ENCODE measurements at places on chromosomes 12 and 14.

DNA sequence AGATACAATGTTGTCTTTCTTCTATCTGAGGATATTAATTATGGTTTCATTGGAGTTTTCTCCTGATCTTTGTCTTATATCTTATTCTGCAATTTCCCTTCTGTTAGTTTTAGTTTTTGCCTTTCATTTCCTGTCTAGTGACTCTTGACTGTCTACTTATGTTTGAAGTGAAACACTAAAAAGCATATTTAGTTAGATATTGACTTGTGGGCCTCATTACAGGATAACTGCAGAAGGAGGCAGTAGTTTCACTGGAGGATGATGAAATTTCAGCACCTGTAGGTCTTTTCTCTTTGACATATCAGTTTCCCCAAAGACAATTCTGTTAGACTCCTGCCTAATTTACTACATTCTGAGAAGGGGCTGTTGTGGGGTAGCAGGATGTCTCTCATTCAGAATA is 97.5 kb upstream of the NEDD1 start:
- no peak for DNase-seq

GRCh38 chr12:619346-619745 is 43.9 kb downstream of the NINJ2 start:
- DNase-seq = no peak

DNA sequence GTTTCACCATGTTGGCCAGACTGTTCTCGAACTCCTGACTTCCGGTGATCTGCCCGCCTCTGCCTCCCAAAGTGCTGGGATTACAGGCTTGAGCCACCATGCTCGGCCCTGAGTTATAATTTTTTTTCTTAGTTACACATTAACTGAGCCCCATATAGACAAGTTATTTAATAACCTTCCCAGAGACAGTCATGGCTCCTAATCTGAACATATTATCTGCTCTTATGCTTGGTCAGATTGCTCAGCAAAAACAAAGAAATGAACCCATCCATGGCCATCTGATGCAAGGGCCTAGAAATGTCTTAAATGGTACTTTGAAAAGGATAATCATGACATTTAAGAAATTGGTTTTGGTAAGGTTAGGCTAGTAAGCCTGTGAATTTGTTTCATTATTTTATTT is 13.0 kb downstream of the SAMD15 start:
- DNase-seq = no peak

- no peak for DNase-seq
These were observed 12.3 kb downstream of the NR1H4 start for GRCh38 chr12:100485983-100486382.

GRCh38 chr12:46569826-46570439 is 197.4 kb upstream of the SLC38A2 start:
- no peak for DNase-seq

GRCh38 chr14:95727056-95727700 is 13.3 kb upstream of the TCL1A start:
- no peak for DNase-seq

DNA sequence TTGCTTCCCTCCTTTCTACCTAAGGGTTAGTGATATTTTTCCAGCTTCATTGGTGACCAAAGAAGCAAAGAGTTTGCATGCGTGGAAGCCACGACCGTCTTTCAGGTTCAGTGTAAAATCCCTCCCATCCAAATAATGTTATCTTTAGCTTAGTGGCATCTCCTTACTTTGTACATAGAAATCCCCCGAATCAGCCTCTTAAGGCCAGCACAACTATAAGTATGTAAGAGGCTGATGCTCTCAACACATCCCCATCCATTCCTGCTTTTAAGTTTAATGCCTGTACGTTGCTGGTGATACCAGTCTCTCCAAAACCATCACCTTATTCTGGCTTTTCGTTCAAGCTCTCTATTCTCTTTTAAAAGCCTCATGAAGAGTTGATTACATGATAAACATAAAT is 14.6 kb downstream of the CDKN1B start:
- DNase-seq = no peak

GRCh38 chr12:52580496-52580895 is 6.9 kb upstream of the KRT74 start:
- DNase-seq = no peak

GRCh38 chr14:57530571-57530970 is 36.9 kb upstream of the CCDC198 start:
- DNase-seq = no peak

DNA sequence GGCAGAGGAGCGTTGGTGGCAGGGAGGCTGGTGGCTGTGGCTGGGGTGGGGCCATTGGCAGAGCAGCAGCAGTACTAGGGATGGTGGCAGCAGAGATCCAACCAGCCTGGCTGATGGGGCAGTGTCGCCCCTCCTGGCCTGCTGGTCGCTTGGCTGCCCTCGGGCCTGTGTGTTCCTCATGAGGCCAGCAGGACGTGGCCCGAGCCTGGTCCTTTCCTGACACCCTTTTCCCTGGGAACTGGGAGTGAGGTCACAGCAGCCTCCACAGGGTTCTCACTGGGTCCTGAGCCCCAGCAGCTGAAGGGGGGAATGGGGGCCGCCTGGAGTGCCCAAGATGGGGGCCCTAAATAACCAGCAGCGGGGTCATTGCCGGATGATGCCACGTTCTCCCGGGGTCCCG is 46.1 kb downstream of the KIF26A start:
- no peak for DNase-seq

DNA sequence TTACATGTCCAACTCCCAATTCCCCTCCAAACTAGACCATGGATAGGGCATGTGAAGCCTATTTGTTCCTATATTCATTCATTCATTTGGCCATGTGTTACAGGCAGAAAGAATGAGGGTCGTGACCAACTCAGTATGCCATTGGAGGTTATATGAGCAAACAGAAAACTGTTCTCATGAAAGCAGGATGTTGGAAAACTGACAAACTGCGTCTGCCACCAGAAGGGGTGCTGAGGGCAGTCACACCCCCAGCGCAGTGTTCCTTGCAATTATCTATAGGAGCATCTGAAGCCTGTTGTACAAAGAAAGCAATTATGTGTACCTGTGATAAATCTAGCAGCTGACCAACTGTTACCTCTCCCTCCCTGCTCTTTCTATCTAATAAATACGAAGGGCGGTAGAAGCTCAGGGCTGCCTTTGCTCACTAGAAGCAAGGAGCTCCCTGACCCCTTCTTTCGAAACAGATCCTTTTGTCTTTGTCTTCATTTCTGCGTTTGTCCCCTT is 21.1 kb downstream of the ENTPD5 start:
- no peak for DNase-seq

GRCh38 chr12:91019455-91019854 is 14.7 kb upstream of the EPYC start:
- DNase-seq = no peak

DNA sequence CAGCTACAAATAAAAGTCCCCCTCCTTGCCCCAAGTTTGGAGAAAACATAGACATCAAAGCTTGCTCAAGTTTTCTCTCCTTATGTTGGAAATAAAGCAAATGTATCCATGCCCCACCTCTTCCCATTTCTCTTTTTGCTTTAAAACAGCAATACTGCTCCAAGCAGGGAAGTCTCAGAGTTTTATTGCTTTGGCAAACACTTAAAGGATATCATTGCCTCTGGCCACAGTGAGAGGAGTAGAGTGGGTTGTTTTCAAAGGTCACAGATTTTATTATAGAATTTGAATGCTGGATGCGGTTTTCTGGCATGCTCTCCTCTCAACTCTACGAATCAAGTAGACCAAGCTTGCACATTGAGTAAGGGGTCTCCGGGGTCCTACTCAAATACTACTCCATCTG is 149.7 kb downstream of the TTC7B start:
- no peak for DNase-seq

- DNase-seq = no peak
These were observed 520 bp downstream of the CSRP2 start for GRCh38 chr12:76878099-76878898.

DNA sequence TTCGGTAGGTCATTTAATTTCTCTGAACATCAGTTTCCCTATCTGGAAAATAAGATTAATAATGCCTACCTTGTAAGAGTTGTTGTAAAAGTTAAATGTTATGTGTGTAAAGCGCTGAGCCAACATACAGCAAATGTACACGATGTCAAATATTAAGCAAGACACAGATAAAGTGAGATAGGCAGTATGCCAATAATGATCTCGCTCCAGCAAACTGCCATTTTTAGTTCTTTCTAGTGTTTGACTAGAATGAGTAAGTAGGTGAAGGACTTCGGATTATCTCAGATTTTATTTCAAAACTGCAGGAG is 840 bp downstream of the DHRS7 start:
- no peak for DNase-seq

DNA sequence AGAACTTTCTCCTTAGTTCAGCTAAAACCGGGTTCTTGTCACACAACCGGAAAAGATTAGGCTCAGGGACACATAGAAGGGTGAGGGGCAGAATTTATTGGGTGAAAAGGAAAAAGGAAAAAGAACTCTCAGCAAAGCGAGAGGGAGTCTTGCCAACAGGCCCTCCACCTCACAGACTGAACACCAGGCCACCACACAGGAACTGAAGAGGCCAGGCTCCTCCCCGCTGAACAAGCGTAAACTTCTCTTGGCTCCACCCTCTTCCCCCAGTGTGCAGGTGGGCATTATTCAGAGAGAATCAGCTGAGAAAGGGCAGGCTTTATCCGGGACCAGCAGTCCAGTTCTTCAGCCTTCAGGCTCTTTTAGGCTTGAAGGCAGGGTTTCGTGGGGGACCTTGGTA is 125.6 kb upstream of the FGD4 start:
- no peak for DNase-seq

GRCh38 chr12:54222609-54223008 is 33.8 kb upstream of the SMUG1 start:
- DNase-seq = peak; percentile 89

DNA sequence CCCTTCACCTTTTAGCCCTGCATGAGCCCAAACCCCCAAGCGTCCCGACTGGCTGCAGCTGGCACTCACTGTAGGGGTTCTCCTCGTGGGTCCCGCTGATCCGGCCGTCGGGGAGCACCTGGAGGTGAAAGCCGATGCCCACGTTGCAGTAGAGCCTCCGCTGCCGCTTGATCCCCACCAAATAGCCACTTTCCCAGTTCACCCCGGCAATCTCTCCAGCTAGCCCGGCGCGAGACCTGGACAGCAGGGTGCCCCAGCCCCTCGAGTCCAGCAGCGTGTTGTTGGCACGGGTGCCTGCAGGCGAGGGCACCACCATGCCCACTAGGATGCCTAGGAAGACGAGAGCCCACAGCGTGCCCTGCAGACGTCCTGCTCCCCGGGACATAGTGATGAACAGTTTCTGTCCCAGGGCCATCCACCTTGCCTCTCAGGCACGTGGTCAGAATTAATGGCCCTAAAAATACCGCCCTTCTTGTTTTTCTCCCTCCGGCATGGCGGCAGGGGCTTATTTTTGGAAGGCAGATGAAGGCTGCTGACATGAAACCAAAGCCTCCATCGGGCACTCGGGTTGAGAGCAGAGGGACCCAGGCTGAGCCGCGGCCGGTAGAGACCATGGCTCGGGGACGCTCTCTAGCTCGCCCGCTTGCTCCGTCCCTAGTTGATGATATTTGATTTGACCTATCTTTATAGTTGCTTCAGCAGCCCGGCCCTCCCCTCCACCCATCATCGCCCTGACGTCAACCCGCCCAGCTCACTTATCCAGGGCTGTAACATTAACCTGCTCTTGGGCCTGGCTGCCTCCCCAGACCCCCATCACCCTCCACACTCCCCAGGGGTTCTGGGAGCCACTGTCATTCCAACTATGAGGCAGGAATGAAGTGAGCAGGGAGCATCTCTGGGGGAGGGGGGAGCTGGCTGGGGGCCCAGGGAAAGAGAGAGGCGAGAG is at the start of gene FGF6:
Gene FGF6, minus strand, starts transcription at position 660 of the 946 bp plus-strand sequence. Its CDS starts 245 bp downstream, at position 415.
- no peak for DNase-seq

- DNase-seq = no peak
These were observed 186.6 kb upstream of the PLEKHG7 start for GRCh38 chr12:92516277-92516600.

DNA sequence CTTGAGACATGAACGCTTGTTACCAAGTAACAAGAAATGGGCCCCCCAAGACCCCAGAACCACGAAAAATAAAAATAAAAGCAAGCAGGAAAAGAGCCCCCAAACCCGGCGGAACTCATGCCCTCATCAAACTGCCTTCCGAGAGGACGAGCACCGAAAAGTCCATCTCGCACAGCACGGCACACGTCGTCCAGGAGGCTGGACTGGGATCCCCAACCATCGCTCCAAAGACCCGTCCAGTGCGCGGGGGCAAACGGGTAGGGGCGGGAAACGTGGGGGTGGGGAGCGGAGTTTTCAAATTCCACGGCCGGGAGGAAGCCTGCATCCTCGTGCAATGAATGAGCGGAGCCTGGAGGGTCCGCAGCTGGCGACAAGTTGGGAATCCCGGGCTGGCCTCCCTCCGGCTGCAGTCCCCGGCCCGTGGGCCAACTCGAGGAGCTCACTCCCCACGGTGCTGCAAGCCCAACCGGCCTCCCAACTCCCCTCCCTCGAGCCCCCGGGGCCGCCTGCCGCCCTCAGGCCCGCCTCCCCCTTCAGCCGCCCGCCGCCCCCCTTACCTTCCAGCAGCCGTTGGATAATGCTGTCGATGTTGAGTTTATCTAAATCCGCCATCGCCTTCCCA is 484 bp downstream of the PPP1CC start:
- DNase-seq = no peak

DNA sequence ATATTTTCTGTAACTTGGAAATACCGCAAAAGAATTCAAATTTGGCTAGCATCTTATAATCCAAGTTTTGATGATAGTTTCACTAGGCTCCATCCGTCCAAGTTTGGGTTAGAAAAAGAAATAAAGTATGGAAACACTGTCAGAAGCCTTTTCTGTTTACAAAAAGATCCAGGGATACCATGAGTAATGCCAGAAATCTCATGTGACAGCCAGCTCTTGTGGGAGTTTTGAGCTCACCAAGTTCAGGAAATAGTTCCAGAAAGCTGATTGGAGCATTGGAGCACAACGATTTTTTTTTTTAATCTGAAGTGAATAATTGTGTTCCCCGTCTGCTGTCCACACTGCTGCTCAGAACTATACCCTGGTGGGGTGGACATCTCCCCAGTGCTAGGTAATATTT is 229.7 kb upstream of the NPAS3 start:
- DNase-seq = peak; percentile 87

DNA sequence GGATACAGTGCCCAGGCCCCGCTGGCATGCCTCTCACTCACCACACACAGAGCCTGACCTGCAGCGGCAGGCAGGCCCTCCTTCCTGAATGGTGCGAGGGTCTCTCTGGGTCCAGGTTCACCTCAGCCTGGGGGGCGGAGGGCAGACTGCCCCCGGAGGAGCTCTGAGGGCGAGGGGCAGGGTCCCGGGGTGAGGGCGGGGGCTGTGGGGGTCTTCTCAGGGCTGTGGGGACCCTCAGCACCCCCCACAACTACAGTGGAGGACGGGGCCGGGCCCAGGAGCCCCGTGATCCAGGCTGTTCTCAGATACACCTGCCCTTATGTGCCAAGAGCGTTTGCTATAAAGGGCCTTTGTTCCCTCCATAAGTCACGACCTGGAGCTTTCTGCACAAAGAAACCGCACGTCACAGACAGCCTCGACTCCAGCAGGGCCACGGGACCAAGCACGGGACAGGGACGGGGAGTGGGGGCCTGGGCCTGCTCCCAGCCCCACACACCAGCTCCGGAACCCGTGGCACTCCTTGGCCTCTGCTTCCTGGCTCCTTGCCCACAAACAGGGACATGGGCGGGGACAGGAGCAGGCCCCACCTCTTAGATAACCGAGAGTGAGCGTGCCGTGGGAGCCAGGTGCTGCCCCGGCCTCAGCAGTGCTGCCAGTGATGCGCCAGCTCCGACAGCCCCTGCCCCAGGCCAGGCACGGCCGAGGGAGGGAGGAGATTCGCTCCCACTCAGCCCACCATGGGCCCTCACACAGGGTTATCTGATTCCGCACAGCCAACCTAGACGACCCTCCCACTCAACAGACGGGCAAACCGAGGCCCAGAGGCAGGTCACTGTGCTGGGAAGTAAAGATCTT is 101.9 kb downstream of the RFLNA start:
- DNase-seq = no peak
